ENCODE measurements at places on chromosomes 5 and 9.

DNA sequence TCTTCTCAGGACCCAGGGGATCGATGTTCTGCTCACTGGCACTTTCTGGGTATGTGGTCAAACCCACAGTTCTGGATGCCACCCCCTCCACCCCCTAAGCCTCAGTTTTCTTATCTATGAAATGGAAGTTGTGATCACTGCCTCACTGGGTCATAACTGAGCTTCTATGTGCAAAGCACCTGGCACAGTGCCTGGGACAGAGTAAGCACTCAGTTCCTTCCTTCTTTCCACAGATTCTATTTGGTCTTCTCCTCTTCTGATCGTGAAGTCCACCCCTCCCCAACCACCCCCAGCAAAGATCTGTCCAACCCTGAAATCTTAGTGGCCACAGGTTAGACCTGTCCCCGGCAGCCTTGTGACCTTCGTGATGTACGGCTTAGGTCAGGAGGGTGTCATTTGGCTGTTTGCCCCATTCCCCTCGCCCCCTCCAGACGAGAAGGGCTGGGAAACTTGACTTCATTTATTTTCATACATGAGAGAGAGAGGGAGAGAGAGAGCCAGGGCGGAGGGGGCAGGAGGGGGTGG is 181.4 kb downstream of the FGF18 start:
- DNase-seq, result peak; percentile 34

DNA sequence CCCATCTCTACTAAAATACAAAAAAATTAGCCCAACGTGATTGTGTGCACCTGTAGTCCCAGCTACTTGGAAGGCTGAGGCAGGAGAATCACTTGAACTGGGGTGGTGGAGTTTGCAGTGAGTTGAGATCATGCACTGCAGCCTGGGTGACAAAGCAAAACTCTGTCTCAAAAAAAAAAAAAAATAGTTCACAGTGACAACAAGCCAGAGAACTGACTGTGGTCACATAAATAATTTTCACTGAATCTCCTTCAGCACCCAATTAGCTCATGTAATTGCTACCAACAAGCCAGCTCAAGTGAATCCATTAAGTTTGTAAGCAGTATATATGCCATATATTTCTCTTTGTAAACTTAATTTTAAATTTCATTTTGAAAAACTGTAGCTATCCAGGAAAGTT is 14.5 kb upstream of the AFAP1L1 start:
- DNase-seq, result no peak

- peak; percentile 80 for DNase-seq
Observed at GRCh38 chr9:38141746-38142591, 72.9 kb upstream of the SHB start.

DNA sequence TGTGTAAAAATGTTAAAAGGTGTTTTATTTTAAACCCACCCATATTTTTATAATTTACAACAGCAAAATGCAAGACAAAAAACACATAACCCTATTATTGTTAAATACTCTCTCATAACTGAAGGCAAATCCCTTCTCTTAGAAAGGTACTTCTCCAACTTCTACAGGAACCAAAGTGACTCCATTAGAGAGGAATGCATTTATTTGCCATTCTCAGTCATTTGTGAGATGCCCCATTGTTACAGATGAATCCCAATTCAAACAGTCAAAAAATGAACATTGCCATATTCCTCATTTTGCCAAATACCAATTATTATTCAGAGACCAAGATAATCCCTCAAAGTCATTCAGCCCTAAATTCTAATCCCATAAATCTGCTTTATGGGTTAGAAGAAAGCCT is 175.8 kb downstream of the TSSK1B start:
- no peak for DNase-seq

DNA sequence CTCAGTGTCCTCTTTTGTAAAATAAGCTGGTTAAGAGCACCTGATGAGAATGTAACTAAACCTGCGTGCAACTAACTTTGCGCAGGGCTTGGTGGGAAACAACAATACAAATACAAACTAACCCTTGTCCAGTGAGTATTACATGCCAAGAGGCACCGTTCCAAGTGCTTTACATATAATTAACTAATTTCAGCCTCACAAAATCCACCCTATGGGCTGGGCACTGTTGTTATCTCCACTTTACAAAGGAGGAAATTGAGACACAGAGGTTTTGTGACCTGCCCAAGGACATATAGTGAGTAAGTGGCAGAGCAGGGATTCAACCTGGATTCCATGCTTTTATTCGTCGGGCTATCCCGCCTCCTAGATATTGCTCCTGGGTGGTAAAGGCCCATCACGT is 26.2 kb upstream of the TNIP1 start:
- no peak for DNase-seq

DNA sequence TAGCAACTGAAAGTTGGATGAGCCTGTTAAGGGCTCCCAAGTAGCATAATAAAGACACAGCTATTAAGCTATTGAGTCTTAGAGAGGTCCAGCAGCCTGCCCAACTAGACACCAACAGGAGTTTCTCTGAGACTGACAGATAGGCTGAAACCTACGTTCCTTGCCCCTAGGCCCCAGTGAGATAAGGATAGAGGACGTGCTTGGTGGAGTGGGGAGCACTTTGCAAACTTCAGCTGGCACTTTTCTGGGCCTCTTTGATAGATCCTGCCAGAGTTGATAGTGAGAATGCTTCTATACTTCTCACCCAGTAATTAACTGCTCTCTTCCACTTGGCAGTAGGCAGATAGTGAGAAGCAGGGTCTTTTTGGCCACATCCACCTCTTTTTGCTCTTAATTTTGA is 20.8 kb upstream of the CTNNA1 start:
- DNase-seq, result no peak

GRCh38 chr5:55222985-55223811 is 3.9 kb downstream of the MCIDAS start:
- no peak for DNase-seq

DNA sequence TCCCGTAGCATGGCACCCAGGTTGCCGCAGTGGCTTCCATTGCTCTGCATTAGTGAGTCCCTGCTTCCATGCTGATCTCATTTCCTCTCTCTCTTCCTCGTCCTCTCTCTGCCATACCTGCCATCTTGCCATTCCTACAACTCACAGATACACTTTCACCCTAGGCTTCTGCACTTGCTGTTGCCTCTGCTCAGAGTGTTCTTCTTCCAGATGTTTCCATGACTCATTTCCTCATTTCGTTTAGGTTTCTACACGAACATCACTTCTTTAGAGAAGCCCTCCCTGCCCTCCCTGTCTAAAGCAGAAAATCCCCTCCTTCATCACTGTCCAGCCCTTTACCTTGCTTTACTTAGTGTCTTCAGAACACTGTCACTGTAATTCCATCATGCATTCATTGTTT is 115.2 kb upstream of the WWC1 start:
- no peak for DNase-seq

GRCh38 chr9:70413464-70413798 is 1.0 kb downstream of the KLF9 start:
- DNase-seq, result no peak

DNA sequence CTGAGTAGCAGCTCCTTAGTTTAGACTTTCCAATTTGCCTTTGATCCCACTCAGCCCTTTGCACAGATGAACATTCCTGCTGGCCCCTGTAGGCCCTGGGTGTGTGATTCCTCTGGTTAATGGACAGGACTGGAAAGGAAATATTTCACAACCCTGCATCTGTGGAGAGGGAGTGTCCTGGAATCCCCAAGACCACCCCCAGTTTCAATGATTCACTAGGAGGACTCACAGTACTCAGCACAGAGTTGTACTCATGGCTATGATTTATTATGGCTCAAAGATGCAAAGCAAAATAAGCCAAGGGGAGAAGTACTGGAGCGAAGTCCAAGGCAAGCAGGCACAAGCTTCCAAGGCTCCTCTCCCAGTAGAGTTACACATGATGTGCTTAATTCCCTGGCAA is 42.4 kb upstream of the TJP2 start:
- peak; percentile 92 for DNase-seq

DNA sequence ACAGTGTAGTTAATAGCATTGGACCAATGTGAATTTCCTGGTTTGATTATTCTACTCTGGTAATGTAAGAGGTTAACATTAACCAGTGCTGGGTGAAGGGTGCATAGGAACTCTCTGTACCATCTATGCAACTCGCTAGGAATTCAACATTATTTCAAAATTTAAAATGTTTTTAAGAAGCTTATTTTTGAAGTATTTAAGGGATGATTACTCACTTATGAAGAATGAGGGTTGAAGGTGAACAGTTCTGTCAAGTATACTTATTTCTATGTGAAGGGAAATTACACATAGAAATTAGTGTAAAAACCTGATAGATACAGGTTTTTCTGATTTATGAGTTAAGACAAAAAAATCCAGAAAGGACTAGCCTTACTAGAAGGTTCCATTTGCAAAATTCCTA is 165.8 kb downstream of the INSYN2B start:
- DNase-seq, result peak; percentile 71
